ENCODE measurements at places on chromosomes 12 and 14.

GRCh38 chr12:74489543-74489942, 48.1 kb upstream of the ATXN7L3B start:
- no peak for DNase-seq

DNA sequence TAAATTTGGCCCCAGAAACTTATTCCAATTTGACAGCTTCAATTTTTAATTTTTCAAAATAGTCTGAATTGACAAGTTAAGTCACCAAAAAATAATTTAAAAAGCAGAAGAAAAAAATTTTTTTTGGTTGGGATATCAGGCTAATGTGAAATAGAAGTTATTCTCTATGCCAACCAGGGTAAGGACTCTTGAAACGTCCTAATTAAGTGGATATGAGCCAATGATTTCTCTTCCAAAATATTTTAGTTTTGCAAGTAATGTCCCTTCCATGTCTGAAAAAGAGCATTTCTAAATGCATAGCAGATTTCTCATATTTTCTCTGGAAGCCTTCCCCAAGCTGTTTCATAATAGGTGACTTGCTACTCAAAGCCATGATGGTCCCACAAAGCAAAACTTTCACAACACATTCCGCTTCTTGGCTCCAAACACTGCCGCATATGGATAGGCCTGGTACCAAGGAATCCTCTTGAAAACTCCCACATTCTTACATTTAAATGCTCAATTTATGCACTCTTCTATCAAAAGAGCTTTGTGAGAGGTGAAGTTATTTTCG, 65.1 kb downstream of the SIX6 start:
- no peak for DNase-seq

- DNase-seq = no peak
Observed at GRCh38 chr12:45634273-45634917, 95.1 kb upstream of the ARID2 start.

GRCh38 chr12:125804660-125805059, 739.4 kb downstream of the AACS start:
- DNase-seq = no peak

DNA sequence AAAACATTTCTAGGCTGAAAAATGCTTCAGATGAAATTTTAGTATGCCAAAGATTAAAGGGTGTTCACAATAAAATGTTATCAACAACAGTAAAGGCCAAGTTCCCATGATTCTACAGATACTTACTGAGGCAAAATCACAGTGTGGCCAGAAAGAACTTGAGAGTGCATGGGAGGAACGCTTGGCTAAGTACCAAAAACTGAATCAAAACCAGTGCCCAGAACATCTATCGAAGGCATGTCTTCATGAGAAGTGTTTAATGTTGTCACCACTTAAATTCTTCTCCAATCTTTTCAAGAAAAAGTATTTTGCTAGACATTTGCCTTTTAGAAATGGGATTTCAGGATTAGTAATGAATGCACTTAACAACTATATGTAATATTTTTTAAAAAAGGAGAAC, 41.5 kb downstream of the KIF21A start:
- no peak for DNase-seq
